ENCODE measurements at places on chromosomes 13 and 19.
A peak's percentile ranks its signal among the peaks of the same experiment; 100 is the strongest.

DNA sequence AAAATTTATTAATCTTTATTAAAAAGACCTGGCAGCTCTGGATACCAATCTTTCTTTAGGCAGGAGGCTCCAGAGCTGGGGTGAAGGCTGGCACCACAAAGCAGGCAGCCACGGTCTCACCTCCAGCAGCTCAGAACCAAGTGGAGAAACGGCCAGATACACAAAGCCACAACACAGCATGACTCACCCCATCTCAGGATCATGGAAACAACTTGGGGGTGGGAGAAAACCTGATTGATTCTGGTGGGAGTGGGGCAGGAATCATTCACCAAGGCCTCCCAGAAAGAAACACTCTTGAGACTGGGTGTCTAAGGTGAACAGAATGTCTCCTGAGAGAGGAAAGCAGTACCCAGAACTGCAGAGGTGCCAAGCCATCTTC is 64.2 kb downstream of the CRYL1 start:
- peak; percentile 62 for DNase-seq

GRCh38 chr13:46682707-46683106 is 114.3 kb downstream of the ESD start:
- DNase-seq: no peak

- DNase-seq: no peak
Measured at GRCh38 chr19:10712045-10712444, 5.8 kb upstream of the DNM2 start.

GRCh38 chr13:46116653-46117502 is 12.0 kb upstream of the CPB2 start:
- no peak for DNase-seq

DNA sequence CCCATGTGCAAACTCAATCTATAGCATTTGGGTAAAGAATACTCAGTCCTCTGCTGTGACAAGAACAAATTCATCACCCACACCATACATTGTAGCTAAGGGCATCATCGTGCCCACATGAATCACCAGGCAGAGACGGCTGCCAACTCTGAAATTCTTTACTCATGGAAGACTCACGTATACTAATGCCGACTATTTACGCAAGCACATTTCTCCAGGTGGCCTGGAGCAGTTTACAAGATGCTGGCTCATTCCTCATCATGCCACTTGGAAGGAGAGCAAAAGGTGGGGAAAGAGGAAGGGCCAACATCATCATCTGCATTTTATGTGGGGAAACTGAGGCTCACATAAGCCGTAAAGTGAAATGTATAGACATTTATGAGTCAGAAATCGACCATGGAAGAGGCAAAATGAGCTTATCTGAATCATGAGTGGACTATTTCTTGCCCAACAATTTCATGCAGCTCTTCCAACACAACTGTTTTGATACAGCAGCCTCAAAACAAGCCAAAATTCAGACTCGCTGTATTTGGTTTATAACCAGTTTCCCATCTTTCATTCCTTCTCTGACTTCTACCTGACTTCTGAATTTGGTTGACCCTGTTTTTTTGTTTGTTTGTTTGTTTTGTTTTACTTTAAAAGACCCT is 213.9 kb upstream of the SERP2 start:
- no peak for DNase-seq

DNA sequence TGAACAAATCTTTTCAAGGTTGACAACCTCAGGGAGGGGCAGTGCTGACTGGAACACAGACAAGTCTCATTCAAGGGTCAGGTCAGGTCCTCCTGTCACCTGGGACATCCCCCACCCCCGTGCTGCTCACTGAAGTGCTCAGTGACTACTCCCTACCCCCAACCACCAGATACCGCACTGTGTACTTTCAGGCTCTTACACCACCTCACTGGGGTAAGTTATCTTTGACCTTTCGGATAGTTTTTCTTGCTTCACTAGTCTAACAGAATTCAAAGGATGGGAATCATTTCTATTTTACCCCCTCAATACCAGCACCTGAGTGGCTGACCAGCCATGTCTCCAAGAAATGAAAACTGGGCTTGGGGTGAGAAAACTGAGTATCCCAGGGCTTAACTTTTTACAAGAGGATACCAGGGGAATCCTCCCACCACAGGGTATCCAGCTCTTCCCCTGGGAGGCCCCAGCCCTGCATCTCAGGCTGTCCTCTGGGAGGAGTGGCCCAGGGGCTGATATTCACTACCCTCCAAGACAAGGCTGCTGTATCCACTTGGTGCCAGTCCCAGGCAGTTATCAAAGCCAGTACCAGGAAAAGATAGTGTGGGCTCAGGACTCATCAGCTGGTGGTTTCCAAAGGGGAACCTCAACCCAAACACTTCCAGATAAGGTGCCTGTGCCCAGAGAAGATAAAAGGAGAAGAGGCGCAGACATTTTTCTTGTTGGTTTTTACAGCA is 2.1 kb downstream of the ZNF563 start:
- no peak for DNase-seq

Data from mesenchymal stem cell (in vitro differentiated cells and primary cell).